ENCODE measurements at places on chromosomes 3 and 15.
A peak's percentile ranks its signal among the peaks of the same experiment; 100 is the strongest.

GRCh38 chr15:47493357-47494247 is 223.7 kb upstream of the SEMA6D start:
- no peak for DNase-seq

DNA sequence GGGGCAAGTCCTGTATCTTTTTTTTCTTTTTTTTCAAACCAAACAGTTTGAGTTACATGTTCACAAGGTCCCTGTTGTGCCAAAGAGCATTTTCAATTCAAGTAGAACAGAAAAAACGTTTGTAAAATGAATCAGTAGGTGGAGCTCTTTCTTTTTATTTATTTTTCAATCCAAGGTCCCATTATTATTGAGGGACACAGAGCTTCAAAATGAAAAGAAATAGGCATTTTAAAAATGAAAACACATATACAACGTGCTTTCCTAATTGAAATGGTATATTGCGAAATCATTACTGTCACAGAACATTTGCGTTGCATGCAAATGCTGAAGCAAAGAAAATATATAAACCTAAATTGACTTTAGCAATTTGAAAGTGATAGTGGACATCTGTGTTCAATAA is 711.0 kb downstream of the MECOM start:
- no peak for DNase-seq

DNA sequence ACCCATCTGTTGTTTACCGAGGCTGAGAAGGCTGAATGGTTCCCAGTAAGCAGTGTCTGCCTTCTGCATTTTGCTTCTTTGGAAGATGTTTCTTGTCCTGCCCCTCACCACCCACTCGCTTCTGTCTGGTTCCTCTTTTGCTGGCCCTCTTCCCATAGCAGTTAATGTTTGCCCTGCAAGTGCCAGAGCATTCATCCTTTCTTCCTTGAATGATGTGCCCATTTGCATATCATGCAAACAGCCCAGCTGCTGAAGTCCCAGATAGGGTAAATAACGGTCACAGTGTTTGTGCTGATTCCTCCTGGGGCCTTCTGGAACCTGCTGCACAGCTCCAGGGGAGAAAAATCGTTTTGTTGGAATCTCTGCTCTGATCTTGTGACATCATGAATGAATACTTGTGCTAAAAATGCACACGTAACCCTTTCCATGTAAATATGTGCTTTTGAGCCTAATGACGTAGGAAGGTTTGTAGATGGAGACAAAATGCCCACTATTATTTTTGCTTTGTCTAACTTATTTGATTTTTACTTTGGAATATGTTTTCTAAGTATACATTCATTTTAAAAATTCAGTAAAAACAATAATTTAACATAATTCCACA is 381.0 kb downstream of the SOX2 start:
- DNase-seq: peak; percentile 16

GRCh38 chr3:124034016-124034843 is 42.3 kb upstream of the ROPN1 start:
- no peak for DNase-seq
